Dermis microvascular lymphatic vessel endothelial cell (primary cell): ENCODE measurements at places on chromosomes 12 and 14. TPM values are rescaled to one million over a fixed set of nuclear protein-coding genes. Genes with fewer than 3 reads are reported as not detected.

The FAM222A gene
- total RNA-seq = 0.13 and 0.26 TPM in 2 replicates

The ULK1 gene
- 4.5 and 16.2 TPM in 2 replicates for total RNA-seq

The KCNH3 gene
- total RNA-seq = under 0.01 and 0.13 TPM in 2 replicates

The ZBTB42 gene
- 3.2 and 5.4 TPM in 2 replicates for total RNA-seq

The CCDC88C gene
- total RNA-seq = 12.8 and 14.2 TPM in 2 replicates

The TMEM179 gene
- 0.13 TPM in 2 replicates for total RNA-seq

The NDRG2 gene
- total RNA-seq = 2.1 and 7.0 TPM in 2 replicates

The CCDC175 gene
- not detected in 2 replicates for total RNA-seq

The MIP gene
- total RNA-seq = 0.26 and 0.51 TPM in 2 replicates

The ZFHX2 gene
- total RNA-seq = 0.13 TPM in 2 replicates

The CMA1 gene
- total RNA-seq = not detected in 2 replicates

The NRIP2 gene
- 0.13 TPM in 1 of 2 replicates, not detected in the other for total RNA-seq

The RAD9B gene
- total RNA-seq = 0.25 and 0.26 TPM in 2 replicates

The SERPINA1 gene
- not detected in 2 replicates for total RNA-seq

The PA2G4 gene
- 91.8 and 130 TPM in 2 replicates for total RNA-seq

The KMT2D gene
- 20.0 and 34.0 TPM in 2 replicates for total RNA-seq

The CDKL1 gene
- total RNA-seq = 42.2 and 62.8 TPM in 2 replicates

The LGMN gene
- total RNA-seq = 52.6 and 209 TPM in 2 replicates

The RNF212B gene
- not detected in 2 replicates for total RNA-seq

The TCHP gene
- total RNA-seq = 5.2 and 5.4 TPM in 2 replicates

The LDHB gene
- total RNA-seq = 137 and 253 TPM in 2 replicates

The KRT72 gene
- total RNA-seq = not detected in 2 replicates

The CCDC197 gene
- total RNA-seq = not detected in 2 replicates

The HHIPL1 gene
- total RNA-seq = 1.4 and 2.3 TPM in 2 replicates

The MFAP5 gene
- 0.13 TPM in 1 of 2 replicates, not detected in the other for total RNA-seq

The OR2AP1 gene
- total RNA-seq = not detected in 2 replicates

The INHBC gene
- not detected in 2 replicates for total RNA-seq

The TMEM132C gene
- total RNA-seq = not detected in 2 replicates

The SLC6A13 gene
- total RNA-seq = 0.13 TPM in 1 of 2 replicates, not detected in the other

The HOXC4 gene
- total RNA-seq = not detected in 2 replicates

The MIPOL1 gene
- total RNA-seq = 4.3 and 5.1 TPM in 2 replicates

The AGAP2 gene
- total RNA-seq = 0.26 and 0.51 TPM in 2 replicates

The CCDC196 gene
- not detected in 2 replicates for total RNA-seq

The ZDHHC22 gene
- total RNA-seq = not detected in 2 replicates

The ANO4 gene
- total RNA-seq = 1.5 and 1.7 TPM in 2 replicates

The PTCSC3 gene
- total RNA-seq = not detected in 2 replicates

The PTHLH gene
- under 0.01 TPM in 1 of 2 replicates, not detected in the other for total RNA-seq
